H7 (cell line): ENCODE measurements at places on chromosomes 2 and 18.

DNA sequence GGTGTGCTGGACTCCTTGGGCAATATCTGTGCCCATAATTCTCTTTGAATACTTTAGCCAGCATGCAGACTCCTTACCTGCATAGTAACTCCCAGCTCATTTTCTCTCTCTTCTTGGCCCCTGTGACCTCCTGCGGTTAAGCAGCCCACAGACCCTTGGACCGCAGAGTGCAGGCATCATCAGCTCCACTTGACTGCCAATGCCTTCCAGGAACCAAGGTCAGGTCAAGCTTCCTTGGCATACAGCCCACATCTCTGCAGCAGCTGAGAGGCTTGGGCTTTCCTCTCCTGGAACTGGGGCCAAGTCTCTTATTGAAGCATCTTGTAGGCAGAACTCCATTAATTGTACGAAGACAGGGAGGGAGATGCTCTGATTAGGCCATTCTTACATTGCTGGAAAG lies 130.1 kb upstream of the PIEZO2 start:
- DNase-seq, result no peak

DNA sequence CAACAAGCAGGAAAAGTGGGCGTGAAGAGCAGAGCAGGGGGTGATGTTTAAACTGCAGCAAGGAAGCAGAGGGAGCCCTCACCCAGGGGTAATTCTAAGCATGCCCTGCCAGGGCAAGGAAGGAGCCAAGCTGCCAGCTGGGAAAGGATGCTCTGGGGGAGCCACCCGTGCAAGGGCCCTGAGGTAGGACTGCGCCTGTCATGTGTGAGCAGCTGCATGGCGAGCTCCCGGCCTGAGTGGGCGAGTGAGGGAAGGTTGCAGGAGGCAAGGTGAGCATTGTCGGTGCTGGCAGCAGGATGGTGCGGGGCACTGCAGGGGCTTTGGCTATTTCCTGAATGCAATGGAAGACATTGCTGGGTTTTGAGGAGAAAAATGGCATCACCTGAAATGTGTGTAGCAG lies 107.2 kb downstream of the COPS8 start:
- DNase-seq, result no peak

DNA sequence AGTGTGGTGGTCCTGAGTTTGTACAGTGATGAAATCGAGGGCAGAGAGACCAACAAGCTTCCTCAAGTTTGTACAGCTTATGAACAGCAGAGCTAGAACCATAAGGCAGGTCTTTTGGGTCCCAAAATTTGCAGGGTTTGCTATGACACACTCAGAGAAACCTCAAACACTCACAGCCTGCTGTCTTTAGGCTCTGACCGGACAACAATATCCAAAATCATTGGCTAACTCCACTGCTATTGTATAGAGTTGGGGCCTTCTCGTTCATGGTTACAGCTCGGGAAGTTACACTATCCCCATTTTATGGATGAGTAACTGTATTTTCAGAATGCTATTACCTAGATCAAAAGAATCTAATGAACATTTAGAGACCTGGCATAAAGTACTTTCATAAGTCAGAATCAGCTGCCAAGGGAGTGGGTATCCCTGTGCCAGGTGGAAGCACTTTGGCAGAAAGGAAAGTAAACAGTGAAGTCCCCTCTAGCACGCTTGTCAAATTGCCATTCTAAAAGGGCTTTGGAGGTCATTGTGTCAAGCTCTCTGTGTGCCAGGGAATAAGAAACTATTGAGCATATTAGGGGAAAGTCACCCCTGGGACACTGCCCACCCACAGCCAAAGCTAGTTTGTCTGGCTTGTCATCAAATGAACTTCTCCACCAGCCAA lies 331.8 kb downstream of the ALK start:
- DNase-seq, result no peak

DNA sequence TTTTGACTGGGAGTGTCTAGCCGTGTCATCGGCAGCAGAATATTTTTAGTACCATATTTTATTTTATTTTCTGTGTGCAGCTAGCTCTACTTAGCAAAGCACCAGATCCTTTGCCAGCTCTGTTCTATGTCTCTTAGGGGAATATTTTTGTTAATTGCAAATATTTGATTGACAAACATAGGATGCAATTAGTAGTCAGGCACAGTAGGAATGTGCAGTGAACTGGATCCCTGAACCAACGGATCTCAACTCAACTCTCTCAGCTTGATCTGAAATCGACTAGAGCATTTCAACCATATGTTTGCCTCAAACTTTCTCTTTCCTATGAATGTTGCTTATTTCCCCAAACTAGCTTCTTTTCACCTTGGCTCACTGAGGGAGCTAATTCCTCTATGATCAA lies 998.0 kb upstream of the FANCL start:
- no peak for DNase-seq

DNA sequence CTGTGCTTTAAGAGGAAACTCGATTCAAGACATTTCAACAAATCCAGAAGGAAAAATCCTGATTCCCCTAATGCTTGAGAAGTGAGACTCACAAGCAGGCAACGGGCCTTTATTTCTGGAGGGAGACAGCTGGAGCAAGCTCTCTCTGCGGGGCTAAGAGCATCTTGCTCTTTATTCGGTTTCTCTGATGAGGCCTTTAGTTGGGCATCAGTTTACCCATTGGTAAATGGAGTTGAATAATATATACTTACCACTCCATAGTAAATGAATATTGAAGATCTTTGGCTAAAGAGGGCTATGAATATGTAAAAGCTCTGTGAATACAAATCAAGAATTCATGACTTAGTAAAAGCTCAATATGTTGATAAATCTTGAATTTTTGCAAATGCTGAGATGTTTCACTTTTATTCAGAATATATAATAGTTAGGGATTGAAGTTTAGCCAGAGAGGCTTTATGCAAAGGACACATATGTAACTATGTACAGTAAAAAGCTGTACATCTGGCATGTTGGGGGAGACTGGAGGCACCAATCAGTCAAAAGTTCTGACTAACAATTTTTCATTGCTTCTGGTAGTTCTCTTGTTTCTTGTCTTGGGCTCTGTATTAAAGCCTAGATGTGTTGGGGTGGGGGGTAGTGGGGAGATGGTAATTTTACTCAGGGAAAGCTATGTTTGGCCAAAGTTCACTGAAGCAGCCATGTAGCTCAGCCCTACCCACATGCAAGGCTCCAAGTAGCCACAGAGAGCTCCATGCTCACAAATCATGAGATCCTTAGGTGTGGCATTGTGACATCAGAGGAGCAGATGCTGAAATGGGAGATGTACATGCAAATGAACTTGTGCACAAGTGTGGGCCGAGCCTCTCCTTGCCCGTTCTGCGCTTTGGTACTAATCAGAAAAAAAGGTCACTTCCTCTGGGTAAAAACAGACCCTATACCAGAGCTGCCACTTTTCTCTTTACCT lies 200.2 kb downstream of the SATB2 start:
- no peak for DNase-seq

- no peak for DNase-seq
Measured at GRCh38 chr18:50751490-50751889, 68.3 kb downstream of the MRO start.

GRCh38 chr2:95074663-95075439 lies 46.8 kb downstream of the MRPS5 start:
- no peak for DNase-seq

DNA sequence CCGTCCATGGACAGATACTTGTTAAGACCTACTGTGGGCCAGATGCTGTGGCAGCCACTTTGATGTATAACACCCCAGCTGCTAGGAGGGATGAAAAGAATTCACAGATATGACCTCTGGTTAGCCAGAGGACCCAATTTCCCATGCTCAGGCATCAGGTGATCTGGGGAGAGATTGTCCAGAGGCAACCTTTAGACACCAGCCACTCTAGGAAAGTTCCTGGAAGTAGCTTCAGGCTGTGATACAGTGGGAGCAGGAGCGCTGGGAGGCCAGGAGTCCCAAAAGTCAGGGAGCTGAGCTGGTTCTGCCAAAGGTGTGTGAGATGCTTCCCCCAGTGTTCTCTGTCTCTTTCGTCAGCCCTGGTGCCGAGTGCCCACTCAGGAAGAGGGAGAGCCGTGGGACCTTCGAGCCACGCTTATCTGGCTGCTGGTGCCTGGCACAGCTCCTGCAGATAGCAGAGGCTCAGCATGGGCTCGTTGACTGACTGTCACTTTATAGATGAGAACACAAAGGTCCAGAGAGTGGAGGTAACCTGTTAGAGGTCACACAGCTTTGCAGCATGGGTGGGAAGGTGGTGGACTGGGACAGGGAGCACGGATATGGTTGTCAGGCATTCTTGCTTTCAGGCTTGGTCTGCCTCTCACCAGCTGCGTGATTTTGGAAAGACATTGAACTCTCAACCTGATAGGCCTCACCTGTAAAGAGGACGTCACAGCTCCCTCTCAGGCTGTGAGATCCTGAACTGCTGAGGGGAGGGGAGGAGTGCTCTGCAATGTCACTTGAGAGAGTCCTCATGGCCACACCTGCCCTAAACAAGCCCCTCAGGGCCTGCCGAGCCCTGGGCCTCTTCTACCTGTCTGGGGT lies 7.8 kb upstream of the RALB start:
- DNase-seq, result peak; percentile 71

GRCh38 chr2:113176696-113177355 lies 3.1 kb downstream of the PSD4 start:
- DNase-seq, result no peak

GRCh38 chr2:96869281-96869821 lies 529 bp downstream of the SEMA4C start:
- DNase-seq, result peak; percentile 93

GRCh38 chr18:68035774-68036522 lies 519.4 kb upstream of the DSEL start:
- DNase-seq, result no peak

GRCh38 chr2:85996591-85996990 lies 107.8 kb upstream of the ST3GAL5 start:
- no peak for DNase-seq

DNA sequence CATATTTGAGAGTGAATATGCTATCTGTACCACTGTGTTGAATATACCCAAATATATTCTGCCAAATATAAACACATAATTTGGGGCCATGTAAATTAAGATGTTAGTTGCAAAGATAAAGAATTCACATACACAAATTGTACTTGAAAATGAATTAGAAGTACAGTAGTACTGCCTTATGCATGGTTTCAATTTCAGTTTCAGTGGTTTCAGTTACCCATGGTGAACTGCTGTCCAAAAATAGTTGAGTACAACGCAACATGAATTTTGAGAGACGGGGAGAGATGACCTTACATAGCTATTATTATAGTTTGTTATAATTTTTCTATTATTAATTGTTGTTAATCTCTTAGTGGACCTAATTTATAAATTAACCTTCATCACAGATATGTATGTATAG lies 1313.0 kb upstream of the FAM98A start:
- no peak for DNase-seq

DNA sequence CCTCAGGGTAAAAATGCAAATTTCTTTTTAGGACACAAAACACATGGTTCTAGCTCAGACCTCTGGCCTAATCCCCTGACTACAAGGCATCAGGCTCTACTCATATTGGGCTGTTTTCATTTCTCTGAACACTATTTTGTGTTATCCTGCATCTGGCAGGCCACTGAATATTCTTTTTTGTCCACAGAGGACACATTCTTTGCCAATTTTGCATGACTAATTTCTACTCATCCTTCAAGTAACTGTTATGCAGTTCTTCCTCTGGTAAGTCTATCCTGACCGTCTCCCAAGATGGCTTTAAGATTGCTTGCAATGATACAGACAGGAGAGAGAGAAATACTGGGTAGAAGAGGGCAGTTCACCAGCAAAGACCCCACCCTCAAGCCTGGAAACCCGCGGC lies 107.6 kb upstream of the RGPD4 start:
- DNase-seq, result no peak

GRCh38 chr18:78769502-78770105 lies 210.0 kb upstream of the SALL3 start:
- DNase-seq, result no peak

GRCh38 chr2:172442072-172442895 lies 14.9 kb downstream of the ITGA6 start:
- no peak for DNase-seq

- DNase-seq, result peak; percentile 1
Measured at GRCh38 chr18:33022370-33022769, 249.5 kb upstream of the KLHL14 start.

DNA sequence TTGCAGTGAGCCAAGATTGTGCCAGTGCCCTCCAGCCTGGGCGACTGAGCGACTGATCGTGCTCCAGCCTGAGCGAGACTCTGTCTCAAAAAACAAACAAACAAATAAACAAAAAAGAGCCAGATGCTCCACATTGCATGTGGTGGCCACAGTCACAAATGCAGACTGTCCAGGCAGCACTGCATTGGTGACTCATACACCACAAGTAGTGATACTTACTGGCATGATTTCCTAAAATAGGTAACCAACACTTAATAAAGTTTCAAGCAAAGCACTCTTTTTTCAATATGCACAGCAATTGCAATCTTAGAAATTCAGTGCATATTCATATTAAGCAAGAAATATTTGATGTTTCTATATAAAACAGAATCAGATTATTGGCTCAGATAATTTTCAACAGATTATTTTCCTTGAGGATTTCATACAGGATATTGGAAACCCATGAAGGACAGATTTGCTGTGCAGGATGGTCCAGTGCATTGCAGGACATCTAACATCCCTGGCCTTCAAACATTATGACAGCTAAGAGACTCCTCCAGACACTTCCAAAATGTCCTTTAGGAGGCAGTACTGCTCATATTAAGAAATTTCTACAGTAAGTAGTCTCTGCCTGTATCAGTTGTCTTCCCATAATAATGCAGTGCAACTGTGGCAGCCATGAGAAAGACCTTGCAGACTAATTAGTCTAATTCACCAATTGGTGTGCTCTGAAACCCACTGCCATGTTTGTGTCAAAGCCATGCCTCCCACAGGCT lies 10.5 kb upstream of the SLC1A4 start:
- DNase-seq, result no peak

- DNase-seq, result no peak
Measured at GRCh38 chr2:176464886-176465564, 195.8 kb downstream of the MTX2 start.

DNA sequence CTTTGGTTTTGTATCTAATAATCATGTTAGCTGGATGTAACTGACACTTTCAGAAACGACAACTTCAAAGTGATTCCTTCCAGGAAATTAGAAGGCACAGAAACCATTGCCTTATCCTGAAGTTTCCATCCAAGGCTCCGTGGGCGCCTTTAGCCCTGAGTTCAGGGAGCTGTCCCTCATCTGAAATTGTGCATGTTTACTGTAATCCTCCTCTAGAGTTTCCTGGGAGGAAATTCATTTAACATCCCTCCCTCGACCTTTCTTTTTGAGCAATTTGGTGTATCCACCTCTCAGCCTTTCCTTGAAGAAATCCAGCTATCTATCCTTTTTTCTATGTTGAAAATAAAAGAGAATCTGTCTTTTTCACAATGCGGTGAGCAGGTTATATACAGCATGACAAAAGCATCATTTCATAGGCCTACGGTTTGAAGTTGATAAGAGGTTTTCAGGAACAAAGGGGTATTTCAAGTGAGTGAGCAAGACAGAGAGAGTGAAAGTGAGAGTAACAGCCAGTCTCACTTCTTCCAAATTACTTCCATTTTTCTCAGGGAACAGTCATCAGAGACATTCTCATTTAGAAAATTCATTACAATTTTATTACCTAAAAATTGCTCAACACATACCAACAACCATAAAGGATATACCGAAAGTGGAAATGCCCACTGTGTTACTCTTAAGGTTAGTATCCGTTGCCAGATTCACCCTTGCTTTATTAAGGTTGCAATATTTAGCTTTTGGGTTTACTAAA lies 167.3 kb downstream of the MREG start:
- DNase-seq, result no peak

GRCh38 chr2:38718601-38719000 lies 32.6 kb downstream of the SRSF7 start:
- DNase-seq, result no peak
